ENCODE measurements at places on chromosomes 12 and 14.

GRCh38 chr14:104263675-104264358, 125.4 kb downstream of the KIF26A start:
- DNase-seq: no peak

GRCh38 chr14:30708157-30708556, 86.0 kb downstream of the SCFD1 start:
- DNase-seq: no peak

GRCh38 chr14:64891173-64891838, 11.6 kb upstream of the SPTB start:
- DNase-seq: no peak

- DNase-seq: no peak
Measured at GRCh38 chr12:104632724-104633201, 176.0 kb downstream of the CHST11 start.

DNA sequence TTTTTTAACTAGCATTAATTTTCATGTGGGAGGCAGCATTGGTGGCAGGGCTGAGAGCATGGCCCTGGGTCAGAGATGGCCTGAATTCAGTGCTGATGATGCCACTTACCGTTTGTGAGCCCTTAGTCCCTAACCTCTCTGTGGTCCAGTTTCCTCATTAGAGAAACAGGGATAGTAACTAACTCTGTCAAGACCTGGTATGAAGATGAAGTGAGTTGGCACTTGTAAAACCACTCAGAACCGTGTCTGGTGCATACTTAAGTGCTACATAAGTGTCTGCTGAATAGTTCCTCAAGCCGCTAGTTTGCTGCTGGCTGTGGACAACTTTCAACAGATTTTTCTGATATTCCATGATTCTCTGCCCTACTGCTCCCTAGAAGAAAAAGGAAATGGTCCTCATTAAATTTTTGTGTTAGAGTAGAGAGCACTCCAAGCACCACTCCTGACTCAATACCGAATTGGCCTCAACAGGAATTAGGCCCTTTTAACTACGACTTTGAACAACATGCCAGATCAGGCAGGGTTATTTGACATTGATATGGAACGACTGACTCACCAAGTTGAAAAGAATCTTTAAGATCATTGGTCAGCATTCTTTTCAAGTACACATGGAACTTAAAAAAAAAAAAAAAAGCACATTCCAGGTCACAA, 250.2 kb downstream of the ANO2 start:
- DNase-seq: no peak

GRCh38 chr14:73759183-73759713, 45.1 kb upstream of the PNMA1 start:
- peak; percentile 90 for DNase-seq

- peak; percentile 89 for DNase-seq
Measured at GRCh38 chr12:127145929-127146789, 1120.8 kb upstream of the TMEM132C start.

DNA sequence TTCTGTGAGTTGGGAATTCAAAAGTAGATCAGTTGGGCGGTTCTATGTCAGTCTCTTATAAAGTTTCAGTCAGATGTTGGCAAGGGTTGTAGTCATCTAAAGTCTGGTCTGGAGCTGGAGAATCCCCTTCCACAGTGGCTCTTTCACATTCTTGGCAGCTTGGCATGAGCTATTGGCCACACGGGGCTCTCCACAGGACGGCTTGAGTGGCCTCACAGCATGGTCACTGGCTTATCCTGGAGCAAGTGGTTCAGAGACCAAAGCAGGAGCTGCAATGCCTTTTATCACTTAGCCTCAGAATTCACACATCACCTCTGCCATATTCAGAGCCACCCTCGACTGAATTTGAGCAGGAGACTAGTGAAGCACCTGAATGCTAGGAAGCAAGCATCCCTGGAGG, 7.1 kb upstream of the KICS2 start:
- no peak for DNase-seq

DNA sequence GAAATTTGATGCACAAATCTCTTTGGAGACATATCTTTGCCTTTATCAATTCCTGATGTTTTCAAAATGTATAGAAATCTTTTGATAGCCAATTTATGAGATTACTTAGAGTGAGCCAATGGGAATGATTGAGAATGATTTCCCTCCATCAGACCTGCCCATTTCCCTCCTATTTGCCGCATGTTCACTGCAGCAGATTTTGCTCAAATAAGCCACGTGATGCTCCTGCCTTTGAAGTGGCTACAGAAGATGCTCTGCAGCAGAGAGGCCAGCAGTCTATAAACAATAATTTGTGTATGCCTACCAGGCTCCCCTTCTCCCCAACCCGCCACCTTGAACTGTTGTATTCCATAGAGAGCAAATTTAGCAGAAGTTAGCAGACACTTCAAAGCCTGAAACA, 21.9 kb downstream of the WIF1 start:
- no peak for DNase-seq

- peak; percentile 97 for DNase-seq
Measured at GRCh38 chr12:49367381-49368239, at the start of gene SPATS2. TSS of gene SPATS2 (plus strand) at chr12:49367462. CDS start at chr12:49461013, 93,551 bp downstream.

DNA sequence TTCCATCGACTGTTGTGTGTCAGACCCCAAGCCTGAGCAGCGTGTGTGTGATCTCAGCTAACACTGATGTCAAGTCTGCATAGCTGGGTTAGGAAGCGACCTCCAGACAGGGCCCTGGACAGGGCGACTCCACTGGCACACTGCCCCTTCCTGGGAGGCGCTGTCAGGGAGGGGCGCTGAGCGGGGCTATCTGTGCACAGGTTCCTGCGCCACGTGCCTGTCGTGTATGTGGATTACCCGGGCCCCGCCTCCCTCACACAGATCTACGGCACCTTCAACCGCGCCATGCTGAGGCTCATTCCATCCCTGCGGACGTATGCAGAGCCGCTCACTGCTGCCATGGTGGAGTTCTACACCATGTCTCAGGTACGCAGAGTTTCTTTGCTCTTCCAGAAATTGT, 53.9 kb downstream of the DYNC1H1 start:
- DNase-seq: no peak

DNA sequence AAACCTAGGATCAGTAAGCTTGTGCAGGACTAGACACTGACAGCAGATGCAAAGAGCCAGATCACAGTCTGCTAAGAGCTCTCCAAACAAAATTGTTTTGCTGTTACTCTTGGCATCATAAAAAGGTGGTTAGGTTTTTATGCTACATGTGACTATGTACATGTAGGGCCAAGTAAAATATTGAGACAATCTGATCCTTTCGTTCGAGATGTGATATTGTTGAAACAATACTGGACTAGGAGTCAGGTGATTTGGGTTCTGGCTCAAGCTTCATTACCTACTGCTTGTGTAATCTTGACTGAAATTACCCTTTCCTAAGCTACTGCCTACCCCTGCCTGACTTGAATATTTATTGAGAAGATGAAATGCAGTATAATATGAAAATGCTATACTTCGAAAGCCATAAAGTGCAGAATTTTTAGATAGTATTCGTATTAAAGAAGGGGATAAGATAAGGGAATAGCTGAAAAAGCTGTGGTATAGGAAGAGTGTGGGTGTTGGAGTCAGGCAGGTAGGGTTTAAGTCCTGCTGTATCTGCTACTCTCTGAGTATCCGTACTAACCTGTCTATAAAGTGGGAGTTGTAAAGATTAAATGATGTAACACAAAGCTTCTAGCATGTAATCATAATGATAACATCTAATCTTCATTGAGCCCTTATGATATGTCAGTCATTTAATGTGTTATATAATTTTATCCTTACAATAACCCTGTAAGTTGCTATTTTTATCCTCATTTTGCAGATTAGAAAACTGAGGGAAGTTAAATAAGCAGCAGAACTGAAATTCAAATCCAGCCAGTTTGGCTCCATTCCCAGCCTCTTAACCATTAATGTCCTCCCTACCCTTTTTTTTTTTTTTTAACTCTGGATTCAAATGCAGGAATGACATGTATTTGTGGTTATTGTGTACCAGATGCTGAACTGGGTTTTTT, 38.6 kb upstream of the ATF1 start:
- no peak for DNase-seq

DNA sequence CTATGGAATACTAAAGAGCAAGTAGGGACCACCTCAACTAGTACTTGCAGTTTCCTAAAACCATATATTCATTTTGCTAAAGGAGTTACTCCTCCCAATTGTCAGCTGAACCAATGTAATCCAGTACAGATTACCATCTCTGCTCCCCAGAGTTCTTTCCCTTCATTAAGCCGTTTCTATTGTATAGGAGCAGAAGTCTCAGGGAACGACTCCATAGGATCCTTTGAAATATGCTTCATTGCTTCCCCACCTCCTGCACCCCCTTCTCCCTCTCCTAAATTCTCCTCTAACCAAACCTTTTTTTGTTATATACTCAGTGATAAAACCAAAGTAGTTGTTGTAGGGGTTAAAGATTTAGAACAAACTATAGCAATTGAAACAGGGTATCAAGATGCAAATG, 30.7 kb upstream of the LALBA start:
- DNase-seq: no peak

DNA sequence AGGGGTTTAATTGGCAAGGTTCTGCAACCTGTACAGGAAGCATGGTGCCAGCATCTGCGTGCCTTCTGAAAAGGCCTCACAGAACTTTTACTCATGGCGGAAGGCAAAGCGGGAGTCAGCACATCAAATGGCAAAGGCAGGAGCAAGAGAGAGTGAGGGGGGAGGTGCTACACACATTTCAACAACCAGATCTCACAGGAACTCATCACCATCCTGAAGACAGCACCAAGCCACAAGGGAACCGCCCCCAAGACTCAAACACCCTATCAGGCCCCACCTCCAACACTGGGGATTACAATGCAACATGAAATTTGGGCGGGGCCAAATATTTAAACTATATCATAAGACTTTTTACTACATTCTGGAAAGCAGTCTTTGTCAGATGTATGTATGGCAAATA, 38.0 kb upstream of the FKBP4 start:
- DNase-seq: no peak

GRCh38 chr12:111841236-111841749, 735 bp upstream of the MAPKAPK5 start:
- no peak for DNase-seq

DNA sequence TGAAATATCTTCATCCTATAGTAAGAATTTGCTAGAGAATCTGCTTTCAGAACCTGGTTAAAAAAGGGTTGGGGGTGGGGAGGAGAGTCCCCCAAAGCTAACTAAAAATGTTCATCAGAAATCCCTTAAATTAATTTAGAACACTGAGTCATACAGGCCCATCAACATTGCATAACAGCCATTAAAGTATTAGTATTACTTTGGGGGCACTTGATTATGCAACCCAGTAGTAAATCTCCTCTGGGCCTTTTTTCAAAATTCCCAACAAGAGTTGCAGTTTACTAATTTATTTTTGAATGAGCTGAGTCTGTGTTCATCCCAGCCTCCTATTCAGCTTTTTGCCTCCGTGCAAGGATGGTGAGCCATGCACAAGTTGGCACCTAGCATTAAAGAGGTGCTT, 8.8 kb upstream of the SLC24A4 start:
- no peak for DNase-seq

- no peak for DNase-seq
Measured at GRCh38 chr12:63999853-64000252, 155.4 kb downstream of the SRGAP1 start.

- no peak for DNase-seq
Measured at GRCh38 chr12:115051378-115051777, 367.4 kb upstream of the TBX3 start.

DNA sequence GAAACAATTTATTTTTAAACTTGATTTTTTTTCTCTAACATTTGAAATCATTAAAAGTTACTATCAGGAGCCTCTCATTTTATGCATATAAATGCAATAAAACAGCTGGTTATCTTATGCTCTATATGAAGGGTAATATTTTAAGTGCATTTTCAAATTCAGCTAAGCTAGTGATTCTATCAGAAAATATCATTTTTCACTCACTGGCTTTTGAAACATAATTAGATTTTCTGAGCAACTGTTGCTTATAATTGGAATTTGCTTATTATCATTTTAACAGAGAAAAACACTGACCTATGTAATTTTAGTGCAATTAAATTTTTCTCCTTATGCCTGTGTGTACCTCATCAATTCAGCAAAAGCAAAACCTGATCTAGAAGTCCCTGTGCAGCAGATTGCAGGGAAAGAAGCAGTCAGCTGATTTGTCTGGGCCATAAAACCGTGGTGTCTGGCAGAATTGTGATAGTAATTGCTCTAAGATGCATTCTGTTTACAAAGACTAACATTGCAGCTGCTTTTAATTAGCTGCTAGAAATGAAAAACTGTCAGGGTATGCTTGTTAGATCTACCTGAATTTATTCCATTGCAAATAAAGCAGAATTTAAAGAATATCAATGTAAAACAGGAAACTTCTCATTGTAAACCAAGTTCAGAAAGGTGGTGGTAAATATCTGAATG, 75.0 kb downstream of the BICD1 start:
- DNase-seq: no peak

DNA sequence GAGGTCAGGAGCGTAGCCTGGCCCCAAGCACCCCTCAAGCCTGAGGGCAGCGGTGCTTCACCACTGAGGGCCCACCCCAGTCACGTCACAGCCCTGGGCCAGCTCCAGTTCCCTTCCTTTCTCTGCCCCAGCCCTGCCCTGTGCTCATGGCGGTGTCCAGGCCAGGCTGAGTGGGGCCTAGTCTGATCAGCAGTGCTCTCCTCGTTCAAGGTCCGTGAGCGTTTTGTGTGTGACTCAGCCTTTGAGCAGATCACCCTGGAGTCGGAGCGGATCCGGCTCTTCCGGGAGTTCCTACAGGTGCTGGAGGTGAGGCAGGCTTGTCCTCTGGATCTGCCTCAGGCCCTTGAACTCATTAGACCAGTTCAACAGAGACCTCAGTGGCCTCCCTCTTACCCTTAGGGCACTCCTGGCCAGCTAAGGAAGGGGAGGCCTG, 19.0 kb downstream of the PRPF40B start:
- DNase-seq: no peak

GRCh38 chr12:58519839-58520238, 400.5 kb downstream of the LRIG3 start:
- no peak for DNase-seq

GRCh38 chr12:53069621-53070410, 9.4 kb downstream of the SPRYD3 start:
- peak; percentile 56 for DNase-seq

GRCh38 chr14:48261436-48261835, 586.0 kb upstream of the MDGA2 start:
- DNase-seq: no peak

Data from left ventricle myocardium superior (tissue), 1 donor.